ENCODE measurements at places on chromosomes 11 and 22.

DNA sequence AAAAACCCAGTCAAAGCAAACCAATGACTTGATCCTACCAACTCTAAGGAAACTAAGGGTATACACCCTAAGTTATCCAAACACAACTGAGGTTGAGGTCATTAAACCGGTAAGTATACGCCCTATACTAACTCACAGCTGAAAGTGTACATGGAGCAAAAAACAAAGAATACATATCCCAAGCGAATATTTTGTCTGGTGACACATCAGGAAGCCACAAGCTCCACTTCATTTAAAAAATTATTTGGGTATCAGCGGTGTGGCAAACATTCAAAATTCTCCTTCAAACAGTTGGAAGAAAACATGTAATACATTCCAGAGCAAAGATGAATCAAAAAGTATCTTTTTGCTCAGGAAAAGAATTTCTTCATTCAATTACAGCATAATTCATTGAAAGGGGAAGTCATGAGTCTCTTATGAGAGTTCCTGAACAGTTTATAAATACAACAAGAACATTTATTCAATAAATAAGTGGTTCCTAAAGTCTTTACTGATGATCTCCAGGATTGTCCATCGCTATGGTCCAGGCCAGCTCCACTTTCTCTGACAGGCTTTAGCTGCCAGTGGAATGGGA is 4.5 kb upstream of the JAML start:
- no peak for DNase-seq

DNA sequence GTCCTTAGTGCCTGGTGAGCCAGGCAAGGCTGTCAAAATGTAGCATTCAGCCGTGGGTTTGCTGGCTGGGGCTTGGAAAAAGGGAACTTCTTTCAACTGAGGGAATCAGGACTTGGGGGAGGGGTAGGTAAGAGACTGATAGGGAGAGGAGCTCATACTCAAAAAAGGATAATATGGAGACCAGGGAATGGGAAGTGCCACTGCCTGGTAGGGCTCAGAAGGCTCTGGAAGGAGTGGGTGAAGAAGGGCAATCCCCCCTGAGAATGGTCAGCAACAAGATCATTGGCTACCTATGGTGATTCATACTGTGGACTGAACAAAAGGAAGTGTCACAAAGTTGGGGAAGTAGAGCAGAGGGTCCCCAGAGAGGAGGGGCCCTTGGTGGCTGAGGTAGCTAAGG is 1.9 kb downstream of the CNGA4 start:
- DNase-seq, result no peak

GRCh38 chr22:39925273-39925672 is 24.4 kb downstream of the GRAP2 start:
- DNase-seq, result no peak

- no peak for DNase-seq
Measured at GRCh38 chr11:70637186-70637800, 239.0 kb downstream of the CTTN start.
